ENCODE measurements at places on chromosomes 5 and 9.

- DNase-seq = no peak
These were observed 30.6 kb upstream of the ADAMTS6 start for GRCh38 chr5:65512170-65512937.

DNA sequence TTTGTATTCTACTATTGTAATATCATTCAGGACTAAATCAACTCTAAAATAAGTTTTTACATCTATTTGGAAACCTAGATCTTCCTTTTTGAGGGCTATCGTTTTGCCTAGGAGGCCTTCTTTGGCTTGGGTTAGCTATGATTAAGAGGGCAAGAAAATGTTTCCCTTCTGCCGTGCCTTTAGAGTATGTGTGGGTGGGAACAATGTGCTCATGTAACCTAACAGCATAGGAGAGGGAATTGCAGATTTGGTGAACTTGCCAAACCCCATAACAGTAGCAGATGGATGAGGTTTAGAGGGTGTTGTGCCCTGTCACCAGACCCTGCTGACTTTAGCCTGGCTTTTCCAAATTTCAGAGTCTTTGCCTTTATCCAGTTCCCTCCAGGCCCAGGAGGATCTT, 339.0 kb downstream of the ADGRV1 start:
- DNase-seq = no peak

DNA sequence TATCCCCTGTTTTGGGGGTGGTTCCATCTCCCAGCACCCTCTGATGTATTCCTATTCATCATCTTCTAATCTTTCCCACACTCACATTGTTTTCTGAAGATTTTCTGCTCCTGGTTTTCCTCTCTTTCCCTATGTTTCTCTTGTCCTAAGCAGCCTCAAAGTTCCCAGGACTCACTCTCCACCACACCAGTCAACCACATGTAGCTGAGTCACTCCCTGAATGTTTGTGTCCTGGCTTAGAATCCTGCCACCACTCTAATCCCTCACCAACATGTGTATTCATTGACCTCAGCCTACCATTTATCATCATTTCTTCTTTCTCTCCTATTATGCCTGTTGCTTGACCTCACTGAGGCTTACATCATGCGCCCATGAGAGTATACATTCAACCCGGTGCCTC, 282.4 kb upstream of the ADAMTS16 start:
- DNase-seq = no peak

DNA sequence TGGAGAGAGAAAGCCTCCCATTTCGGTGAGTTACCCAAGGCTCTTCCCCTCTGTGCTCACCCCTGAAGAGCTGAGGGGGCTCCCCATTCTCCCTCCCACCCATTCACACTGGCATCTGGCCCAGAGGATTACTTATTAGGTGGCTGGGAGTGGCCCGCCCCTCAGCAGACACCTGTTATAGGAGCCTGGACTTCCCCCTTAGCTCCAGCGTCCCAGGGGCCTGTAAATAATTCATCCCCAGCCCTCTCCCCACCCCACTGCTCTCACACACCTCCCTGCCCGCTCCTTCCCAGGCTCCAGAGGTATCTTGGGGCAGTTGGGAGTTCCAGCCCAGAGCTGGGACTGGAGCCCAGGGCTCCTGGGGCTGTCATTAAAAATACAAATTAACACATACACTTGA, 11.6 kb upstream of the SLC6A7 start:
- no peak for DNase-seq

- no peak for DNase-seq
These were observed 47.9 kb upstream of the SNAPC3 start for GRCh38 chr9:15374825-15375224.

DNA sequence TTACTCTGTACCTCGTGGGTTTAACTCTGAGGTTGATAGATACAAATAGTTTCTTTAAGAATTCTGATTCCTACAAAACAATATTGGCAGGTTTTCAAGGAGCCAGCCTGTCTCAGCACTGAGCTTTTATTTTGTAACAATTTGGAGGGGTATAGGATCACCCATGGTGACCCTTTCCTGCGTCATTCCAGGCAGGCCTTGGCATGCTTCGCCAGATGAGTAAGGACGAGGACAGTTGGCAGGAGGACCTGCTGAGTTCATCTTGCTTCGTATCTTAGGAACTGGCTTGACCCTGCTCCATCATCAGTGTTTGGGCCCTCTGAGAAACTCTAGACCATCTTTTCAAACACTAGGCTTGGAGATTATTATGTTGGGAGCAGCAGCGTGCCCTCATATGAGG, 17.9 kb downstream of the ZNF462 start:
- DNase-seq = no peak

- no peak for DNase-seq
These were observed 49.4 kb downstream of the FNIP1 start for GRCh38 chr5:131747180-131748105.

DNA sequence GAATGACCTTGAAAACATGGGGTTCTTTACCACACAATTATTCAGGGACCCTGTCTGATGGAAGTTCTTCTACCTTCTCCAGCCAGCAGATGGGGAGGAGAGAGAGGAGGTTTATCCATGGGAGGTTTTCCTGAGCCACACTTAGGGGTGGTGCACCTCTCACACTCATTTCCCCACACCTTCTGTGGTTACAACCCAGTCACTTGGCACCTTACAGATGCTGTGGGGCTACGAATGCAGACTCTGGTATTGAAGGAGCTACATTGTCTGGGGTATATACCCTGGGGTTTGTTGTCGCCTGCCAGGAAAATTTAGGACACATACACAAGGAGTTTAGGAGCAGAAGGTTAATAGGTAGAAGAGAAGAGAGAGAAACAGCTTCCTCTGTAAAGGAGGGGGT, 67.5 kb downstream of the F2RL2 start:
- DNase-seq = no peak

DNA sequence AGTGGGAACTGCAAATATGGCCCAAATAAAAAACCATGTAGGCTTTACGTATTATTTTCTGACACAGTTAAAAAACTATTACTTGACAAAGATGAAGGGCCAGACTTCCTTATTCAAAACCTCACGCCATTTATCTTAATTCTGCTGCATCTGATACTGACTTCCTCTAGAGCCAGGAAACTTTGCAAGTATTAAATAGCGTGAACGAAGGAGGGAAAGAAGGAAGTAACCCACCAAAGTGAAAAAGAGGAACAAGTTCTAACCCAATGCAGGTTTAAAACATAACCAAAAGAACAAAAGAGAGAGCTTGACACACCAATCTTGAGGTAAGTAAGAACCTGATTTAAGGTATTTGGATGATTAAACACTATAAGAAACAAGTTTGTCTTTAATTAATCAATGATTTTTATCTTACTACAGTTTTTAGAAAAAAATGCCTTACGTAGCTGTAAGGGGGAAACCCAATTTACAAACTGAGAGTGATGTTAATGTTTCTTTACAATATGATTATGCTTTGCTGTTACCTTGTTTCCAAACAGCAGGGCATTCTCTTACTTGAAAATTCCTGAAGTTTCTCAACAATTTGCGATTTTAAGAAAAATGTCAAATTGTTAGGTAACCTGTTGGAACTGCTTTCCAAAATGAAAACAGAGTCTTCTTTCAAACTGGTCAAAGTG, at the start of gene GAPT:
Gene GAPT, plus strand, starts transcription at position 220 of the 677 bp plus-strand sequence. CDS start 3,102 bp downstream, outside the sequence.
- DNase-seq = no peak

All from COLO829 (cell line).